H4 (cell line): ENCODE measurements at places on chromosomes 11 and 22. TPM values are rescaled to one million over a fixed set of nuclear protein-coding genes. Genes with fewer than 3 reads are reported as not detected.

The C11orf52 gene
- total RNA-seq, result not detected in 2 replicates

DNA sequence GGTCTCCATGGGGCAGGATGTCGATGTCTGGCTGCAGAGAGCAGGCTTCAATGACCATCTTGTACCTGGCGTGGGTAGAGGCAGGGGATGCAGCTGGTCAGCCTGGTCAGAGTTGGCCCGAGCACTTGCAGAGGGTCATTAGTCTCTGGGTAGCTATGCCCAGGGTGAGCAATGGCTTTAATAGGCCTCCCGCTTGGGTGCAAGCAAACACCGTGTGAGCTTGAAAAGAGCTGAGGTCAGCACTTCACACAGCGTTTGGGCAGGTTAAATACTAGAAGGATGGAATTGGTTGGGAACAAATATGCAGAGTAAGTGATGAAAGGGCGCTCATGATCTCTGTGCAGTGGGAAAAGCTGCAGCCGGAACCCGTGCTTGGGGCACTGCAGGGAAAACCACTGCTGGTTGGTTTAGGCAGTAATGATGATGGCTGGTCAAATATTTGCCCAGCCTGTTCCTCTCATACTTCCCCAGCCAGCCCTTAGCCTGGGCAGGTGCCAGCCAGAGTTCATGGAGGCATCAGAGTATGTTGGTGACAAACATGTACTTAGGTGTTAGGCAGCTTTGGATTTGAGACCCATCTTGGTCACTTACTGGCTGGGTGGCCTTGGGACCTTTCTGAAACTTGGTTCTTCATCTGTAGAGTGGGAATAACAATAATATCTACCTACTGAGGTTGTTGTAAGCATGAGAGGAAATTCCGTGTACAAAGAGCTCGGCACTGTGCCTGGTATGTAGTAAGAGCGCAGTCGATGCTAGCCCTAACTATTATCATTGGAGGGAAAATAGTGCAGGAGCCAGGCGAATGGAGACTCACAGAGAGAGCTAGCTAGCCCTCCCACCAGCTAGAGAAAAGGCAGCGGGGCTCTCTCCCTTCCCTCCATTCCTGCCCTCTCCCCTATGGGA lies 25.2 kb upstream of the KCNJ11 start:
- no peak for DNase-seq

GRCh38 chr11:67654225-67654624 lies 3.7 kb upstream of the ACY3 start:
- no peak for DNase-seq

The MYBPC3 gene
- not detected in 2 replicates for total RNA-seq

The VPREB1 gene
- total RNA-seq, result not detected in 2 replicates

GRCh38 chr11:20363149-20363499 lies 390 bp upstream of the HTATIP2 start:
- DNase-seq, result no peak

The KIRREL3 gene
- total RNA-seq, result not detected in 2 replicates

GRCh38 chr11:31323145-31323544 lies 46.4 kb downstream of the DCDC1 start:
- no peak for DNase-seq

DNA sequence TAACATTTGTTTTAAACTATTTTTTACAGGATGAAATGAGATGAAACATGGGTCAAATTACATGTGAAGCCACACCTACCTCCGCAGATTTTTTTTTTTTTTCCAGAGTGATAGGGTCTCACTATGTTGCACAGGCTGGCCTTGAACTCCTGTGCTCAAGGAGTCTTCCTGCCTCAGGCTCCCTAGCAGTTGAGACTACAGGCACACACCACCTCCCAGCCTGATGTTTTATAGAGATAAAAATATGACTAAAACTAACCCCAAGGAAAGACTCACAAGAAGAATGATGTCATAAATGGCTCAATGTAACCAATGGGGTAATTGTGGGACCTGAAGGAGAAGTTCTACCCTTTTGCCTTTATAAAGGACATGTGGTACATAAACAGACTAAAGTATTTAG lies 52.3 kb upstream of the SOX6 start:
- no peak for DNase-seq

DNA sequence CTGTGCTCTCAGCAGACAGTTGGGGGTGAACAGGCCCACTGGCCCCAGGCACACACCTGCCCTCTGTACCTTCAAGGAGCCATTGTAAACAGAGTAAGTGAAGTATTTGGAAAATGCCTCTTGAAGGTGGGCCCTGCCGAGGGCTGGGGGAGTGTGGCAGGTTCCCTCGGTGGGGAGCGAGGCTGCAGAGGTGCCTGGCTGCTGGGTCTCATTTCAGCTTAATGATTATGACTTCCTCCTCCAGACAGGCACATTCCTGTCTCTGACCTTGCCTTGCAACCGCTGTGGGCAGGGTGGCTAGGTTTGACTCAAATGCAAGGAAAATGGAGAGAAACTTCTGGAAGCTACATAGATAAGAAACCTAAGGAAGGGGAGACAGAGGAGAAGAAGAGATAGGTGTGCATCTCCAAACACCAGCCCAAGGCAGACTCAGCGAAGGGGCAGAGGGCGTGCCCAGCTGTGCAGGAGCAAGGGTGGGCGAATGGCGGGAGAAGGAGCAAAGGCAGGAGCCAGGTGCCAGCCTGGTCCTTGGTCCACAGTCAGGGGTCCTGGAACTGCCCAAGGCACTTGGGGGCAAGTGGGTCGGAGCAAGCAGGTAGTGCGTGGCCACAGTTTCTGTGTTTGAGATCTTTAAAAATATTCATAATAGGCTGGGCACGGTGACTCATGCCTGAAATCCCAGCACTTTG lies 14.0 kb downstream of the GRAMD4 start:
- DNase-seq, result no peak

GRCh38 chr11:75145196-75145971 lies 5.5 kb upstream of the SLCO2B1 start:
- DNase-seq, result no peak
